NCI-H1930 (cell line): ENCODE measurements at places on chromosomes 3 and 15.

DNA sequence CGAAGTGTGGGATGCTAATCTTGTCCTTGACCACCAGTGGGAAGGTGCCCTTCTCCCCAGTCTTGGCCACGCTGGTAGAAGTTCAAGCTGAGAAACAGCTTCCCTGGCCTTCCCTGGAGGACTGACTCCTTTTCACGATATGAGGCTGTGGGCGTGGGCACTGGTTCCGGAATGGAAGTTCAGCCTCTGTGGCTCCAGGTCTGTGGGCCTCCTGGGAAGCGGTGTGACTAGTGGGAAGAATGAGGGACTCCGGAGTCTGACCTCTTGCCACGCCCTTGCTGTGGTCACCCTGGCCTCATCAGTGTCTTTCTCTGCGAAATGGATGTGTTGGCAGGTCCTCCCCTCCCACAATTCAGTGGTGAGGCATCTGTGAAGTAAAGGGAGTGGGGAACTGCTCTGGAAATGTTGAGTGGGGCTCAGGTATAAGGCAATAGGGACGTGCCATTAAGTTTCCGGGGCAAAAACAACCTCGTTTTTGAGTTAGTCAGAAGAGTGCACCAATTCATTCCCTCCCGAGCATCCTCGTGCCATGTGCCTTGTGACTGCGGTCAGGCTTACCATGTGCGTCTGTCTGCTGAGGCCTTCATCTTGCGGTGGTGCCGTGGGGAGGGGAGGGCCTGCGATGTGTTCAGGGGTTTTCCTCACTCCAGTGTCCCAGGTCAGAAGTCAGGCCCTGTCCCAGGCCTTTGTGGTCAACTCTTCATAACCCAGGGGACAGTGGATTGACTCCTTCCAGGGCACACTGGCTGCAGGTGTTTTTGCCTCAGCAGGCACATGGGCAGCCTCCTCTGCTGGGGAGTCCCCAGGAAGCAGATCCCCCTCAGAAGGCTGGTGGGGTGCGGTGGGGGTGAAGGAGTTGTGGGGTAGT is 11.8 kb upstream of the SEC13 start:
- DNase-seq = no peak

DNA sequence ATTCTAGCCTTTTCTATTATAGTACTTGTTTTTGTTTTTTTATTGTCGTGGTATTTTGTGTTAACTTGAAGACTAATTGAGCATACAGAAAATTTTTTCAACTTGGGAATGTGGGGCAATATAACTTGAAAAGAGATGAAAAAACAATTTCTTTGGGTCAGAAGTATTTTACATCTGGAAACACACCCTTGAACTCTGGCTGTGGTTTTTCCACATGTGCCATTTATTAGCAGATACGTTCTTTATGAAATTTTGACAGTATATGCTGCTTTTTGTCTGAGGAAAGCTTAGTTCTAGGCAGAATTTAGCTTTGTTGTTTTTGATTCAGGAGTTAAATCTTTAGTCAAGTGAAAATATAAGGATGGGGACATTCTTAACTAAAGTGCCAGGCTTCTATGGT is 44.7 kb downstream of the TCF12 start:
- no peak for DNase-seq

DNA sequence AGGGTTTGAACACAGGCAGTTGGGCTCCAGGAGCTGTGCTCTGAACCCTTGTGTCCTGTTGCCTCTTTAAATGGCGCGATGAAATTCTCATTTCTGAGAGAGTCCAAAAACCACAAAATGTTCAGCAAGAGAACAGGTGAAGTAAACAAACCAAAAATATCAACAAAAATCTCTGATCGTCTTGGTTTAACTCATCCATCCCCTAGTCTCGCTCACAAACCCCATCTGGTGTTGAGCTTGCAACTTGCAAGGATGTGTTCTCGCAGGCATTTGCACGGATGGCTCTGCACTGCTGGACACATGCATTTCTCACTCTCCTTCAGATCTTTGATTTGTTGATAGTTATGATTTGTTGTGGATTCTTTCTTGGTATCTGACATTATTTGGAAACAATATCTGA is 31.1 kb downstream of the FAH start:
- DNase-seq = no peak

DNA sequence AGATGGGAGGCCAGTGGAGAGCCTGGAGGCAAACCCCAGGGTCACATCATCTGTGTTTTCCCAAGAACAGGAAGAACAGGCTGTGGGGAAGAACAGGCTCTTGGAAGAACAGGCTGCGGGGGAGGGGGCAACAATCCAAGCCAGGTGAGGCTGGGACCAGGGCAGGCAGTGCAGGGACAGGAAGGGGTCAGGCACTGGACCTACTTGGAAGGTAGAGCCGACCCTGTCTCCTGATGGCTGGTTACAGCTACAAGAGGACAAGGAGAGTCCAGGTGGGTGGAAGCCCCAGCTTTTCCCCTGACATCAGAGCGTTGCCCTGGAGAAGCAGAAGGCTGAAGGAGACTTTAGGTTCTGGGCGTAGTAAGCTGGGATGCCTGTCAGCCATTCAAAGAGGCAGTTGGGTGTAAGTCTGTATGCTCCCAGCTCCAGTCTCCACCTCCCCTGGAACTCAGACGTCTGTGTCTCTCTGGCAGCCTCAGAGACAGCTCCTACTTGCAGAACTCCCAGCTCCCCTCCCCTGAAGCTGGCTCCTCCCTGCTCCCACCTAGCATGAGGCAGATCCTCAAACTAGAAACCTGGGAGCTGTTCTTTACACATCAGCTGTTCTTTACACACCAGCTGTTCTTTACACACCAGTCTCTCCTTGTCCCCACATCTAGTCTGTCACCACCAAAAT is 130.9 kb downstream of the DNAJB8 start:
- DNase-seq = no peak

- DNase-seq = no peak
Measured at GRCh38 chr3:131485119-131485518, 17.7 kb downstream of the MRPL3 start.

DNA sequence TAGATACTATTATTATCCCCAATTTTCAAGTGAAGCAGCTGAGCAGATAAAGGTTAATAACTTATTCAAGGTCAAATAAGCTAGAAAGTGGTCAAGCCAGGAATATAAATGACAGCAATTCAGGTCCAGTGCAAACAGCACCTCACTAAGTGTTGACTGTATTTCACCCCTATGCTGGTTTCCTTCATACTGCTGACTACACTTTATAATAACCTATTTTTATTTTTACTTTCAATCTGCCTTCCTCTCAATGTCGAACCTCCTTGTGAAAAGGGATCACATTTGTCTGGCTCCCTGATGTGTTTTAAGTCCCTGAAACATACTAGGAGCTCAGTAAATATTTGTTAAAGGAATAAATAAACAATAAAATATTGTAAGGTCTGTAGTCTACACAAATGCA is 146.1 kb downstream of the NAALADL2 start:
- DNase-seq = no peak

DNA sequence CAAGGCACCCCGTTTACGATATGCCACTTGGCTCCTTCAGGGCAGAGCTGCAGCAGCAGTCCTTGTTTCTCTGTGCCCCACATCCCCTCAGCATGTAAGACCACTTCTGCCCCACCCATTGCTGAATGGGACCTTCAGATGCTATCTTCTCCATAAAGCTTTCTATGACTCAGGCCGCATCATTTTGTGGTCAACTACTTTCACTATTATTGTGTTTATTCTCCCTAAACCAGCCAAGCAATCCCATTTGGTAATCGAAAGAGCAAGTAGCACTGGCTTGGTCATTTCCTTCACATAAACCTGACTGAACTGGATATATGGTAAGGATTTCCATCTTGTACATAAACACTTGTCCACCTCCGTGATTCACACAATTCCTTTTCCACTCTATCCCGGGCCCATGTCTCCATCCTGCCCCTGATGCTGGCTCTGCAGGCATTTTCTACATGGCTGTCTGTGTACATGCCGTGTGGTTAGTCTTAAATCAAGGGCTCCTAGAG is 25.7 kb downstream of the LIPC start:
- no peak for DNase-seq

DNA sequence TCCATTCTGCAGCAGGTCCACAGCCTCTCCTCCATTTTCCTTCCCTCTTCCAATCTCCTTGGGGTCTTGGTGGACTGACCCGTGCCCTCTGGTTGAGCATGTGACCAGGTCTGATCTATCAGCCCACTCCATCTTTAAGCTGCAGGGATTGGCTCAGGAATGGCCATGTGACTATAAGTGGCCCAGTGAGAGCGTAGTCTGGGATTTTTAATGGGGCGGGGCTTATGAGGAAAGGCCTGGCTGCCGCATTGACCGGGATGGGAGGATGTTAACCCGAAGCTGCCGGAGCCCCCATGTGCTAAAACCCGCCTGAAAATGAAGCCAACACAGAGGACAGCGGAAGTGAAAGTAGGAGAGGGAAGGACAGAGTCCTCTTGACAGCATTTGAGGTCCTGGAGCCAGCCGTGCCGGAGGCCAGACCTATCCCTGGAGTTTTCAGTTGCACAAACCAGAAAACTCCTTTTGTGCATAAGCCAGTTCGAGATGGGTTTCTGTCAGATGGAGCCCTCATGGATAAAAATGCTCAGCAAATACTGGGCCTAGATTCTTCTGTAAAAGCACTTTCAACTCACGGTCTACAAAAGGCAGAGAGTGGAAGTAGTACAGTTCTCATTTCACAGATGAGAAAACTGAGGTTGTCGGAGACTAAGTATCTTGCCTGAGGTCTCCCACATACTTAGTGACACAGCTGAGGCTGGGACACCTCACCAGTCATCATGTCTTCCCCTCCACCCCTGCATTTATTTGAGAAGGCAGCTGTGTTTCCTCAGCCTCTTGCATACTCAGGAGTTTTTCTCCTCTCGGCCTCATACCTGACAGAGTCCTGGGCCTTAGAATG is 61.9 kb downstream of the ATP2B2 start:
- no peak for DNase-seq

- no peak for DNase-seq
Measured at GRCh38 chr3:21654662-21655061, 96.3 kb downstream of the ZNF385D start.

GRCh38 chr3:16178628-16178988 is 4.1 kb downstream of the GALNT15 start:
- DNase-seq = no peak

- DNase-seq = no peak
Measured at GRCh38 chr15:57438166-57438565, 61.9 kb downstream of the CGNL1 start.

DNA sequence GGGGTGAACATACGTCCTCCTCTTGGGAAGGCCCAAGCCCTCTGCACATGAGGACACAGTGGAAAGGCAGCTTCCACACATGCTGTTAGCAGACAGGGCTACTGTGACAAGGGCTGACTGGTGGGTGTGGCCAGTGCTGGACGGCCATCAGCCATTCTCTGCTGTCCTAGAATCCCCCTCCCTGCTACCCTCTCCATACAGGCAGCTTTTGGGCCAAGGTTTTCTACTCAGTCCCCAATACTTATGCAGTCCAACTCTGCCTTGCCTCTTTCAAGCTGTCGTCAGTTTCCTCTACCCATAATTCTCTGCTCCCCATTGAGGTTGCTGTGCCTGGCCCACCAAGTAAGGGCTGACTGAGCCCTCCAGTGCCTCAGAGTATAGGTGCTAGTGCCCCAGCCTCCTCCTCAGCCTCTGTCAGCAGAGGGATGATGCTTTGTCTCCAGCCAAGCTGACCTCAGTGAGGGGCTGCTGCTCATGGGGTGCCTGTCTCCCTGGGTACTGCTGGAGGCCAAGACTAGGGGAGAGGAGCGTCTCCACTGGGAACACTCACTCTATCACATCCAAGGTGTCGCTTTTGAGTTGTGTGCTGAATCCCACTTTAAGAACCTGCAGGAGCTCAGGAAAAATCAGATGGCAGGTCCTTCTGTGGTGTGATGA is 2.8 kb downstream of the LOXL1 start:
- DNase-seq = no peak

GRCh38 chr3:25588441-25589103 is 76.1 kb downstream of the TOP2B start:
- DNase-seq = no peak

- no peak for DNase-seq
Measured at GRCh38 chr3:159432682-159433340, 555.8 kb upstream of the IL12A start.
